Endothelial cell of umbilical vein (primary cell): ENCODE measurements at places on chromosomes 6 and 20. TPM values are rescaled to one million over a fixed set of nuclear protein-coding genes. Genes with fewer than 3 reads are reported as not detected.

The NDUFAF4 gene
- 39.8 and 44.6 TPM in 2 replicates for total RNA-seq

The AKAP12 gene
- 340 and 362 TPM in 2 replicates for total RNA-seq

The GATA5 gene
- not detected in 2 replicates for total RNA-seq

The GID8 gene
- total RNA-seq, result 31.4 and 34.6 TPM in 2 replicates

The TRAPPC3L gene
- total RNA-seq, result 0.38 TPM in 1 of 2 replicates, not detected in the other

The HLA-DRB1 gene
- not detected in 2 replicates for total RNA-seq

The NOX3 gene
- not detected in 2 replicates for total RNA-seq

The TSHZ2 gene
- not detected in 2 replicates for total RNA-seq

The FAM83B gene
- not detected in 2 replicates for total RNA-seq

The SFT2D1 gene
- total RNA-seq, result 21.2 and 22.9 TPM in 2 replicates

The DEFB124 gene
- not detected in 2 replicates for total RNA-seq

The AVP gene
- total RNA-seq, result not detected in 2 replicates

The MYBL2 gene
- 105 and 107 TPM in 2 replicates for total RNA-seq

The RIPPLY2 gene
- total RNA-seq, result 0.53 TPM in 1 of 2 replicates, not detected in the other

The RNF182 gene
- 0.78 and 0.93 TPM in 2 replicates for total RNA-seq

The WFDC6 gene
- total RNA-seq, result not detected in 2 replicates

The PRDM13 gene
- total RNA-seq, result not detected in 2 replicates

The TCEA2 gene
- total RNA-seq, result 65.5 and 71.3 TPM in 2 replicates

The DEFB128 gene
- total RNA-seq, result not detected in 2 replicates

The ECT2L gene
- not detected in 2 replicates for total RNA-seq

The AIF1 gene
- not detected in 2 replicates for total RNA-seq

The MOG gene
- total RNA-seq, result not detected in 2 replicates

The C6orf118 gene
- total RNA-seq, result not detected in 2 replicates

The SIM1 gene
- 0.29 and 0.39 TPM in 2 replicates for total RNA-seq

The NRSN1 gene
- not detected in 2 replicates for total RNA-seq

The FNDC11 gene
- 0.51 and 0.71 TPM in 2 replicates for total RNA-seq

The BPIFB4 gene
- total RNA-seq, result not detected in 2 replicates

The NPBWR2 gene
- total RNA-seq, result not detected in 2 replicates

The NRN1 gene
- total RNA-seq, result 25.6 and 26.2 TPM in 2 replicates

The SYCP2 gene
- total RNA-seq, result 0.35 and 0.67 TPM in 2 replicates

The VSX1 gene
- total RNA-seq, result not detected in 2 replicates

The TENT5A gene
- 1.2 and 2.4 TPM in 2 replicates for total RNA-seq
